Nucleus accumbens (tissue), 56 donors: ENCODE measurements at places on chromosomes 16 and 17.

DNA sequence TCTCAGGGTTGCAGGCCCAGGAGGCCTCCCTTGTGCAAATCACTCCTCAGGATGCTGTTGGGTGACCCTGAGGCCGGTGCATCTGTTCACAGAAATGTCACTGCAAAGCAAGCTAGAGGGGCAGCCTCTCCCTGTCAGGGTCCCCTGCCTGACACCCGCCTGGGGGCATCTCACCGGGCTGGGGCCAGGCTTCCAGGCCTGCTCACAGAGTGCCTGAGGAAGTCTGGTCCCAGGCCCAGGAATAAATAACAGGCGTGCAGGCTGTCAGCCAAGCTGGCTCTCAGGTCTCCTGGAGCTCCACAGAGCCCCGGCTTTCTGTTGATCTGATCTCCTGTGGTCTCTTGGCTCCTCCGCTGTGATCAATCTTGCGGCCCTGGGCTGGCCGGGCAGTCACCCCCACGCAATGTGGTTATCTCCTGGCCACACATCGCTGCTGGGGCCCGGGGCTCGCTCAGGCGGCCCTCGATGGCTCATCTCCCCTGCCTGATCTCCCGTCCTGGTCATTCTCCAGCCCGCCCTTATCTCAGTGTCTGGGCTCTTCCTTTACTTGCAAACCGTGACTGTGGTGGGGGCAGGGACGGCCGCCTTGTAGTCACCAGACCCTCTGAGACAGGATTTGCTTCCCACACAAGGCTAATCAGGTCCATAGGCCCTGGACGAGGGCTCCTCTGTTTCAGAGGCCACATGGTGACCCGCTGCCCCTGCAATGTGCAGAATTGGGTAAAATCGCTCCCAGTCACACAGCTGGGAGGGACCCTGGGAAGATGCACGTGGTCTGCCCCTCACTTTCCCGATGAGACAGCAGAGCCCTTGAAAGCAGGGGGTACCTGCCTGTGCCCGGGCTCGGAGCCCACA is 231.2 kb upstream of the GSE1 start:
- DNase-seq: no peak

DNA sequence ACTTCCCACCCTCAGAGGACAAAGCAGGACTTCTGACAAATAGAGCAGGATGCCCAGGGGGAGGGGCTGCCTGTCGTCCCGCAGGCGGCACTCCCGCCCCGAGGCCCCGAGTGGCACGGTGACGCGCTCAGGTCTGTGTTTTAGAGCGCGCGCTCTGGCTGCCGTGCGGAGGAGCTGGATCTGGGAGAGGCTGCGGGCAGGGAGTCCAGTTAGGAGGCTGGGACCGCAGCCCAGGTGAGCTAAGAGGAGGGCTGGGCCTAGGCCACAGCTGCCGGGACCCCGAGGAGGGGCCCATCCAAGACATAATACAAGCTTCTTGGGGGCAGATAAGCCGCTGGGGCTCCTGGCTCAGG is 6.4 kb downstream of the DOC2A start:
- no peak for DNase-seq

- DNase-seq: no peak
Observed at GRCh38 chr16:53804467-53804866, 100.5 kb downstream of the FTO start.

- DNase-seq: no peak
Observed at GRCh38 chr16:65002265-65002664, 119.6 kb downstream of the CDH11 start.

DNA sequence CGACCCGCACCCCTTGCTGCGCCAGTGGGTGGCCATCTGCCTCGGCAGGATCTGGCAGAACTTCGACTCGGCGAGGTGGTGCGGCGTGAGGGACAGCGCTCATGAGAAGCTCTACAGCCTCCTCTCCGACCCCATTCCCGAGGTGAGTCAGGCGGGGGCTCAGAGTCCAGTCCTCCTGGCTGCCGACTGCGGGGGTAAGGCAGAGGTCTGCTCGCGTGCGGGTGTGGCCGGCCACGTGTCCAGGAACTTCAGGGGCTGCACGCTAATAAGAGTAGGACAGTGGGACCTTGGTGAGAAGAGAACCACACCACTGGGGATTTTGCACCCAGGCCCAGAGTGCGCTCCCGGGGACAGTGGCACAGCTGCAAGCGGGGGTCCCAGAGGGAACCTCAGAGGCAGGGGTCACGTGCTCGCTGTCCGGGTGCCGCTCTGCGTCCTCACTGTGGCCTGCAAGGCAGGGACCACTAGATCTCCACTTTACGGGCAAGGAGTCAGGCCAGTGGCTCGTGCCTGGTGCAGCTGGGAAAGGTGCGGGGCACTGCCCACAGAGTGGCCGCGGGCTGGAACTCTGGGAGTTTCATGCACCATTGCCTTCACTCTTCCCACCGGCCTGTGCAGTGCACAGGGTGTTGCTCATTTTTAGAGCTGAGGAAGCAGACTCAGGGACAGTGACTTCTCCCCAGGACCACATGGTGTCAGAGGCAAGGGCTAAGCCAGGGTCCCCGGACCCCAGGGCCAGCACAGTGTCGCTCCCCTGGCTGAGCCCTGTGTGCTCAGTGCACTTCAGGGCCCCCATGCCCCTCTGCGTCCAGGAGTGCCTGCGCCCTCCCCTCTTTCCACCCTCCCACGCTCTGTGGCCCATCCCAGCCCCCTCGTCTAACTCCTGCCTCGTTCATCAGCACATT is 107.6 kb upstream of the CHMP6 start:
- no peak for DNase-seq

- no peak for DNase-seq
Observed at GRCh38 chr17:77785312-77785905, 173.1 kb upstream of the TNRC6C start.

DNA sequence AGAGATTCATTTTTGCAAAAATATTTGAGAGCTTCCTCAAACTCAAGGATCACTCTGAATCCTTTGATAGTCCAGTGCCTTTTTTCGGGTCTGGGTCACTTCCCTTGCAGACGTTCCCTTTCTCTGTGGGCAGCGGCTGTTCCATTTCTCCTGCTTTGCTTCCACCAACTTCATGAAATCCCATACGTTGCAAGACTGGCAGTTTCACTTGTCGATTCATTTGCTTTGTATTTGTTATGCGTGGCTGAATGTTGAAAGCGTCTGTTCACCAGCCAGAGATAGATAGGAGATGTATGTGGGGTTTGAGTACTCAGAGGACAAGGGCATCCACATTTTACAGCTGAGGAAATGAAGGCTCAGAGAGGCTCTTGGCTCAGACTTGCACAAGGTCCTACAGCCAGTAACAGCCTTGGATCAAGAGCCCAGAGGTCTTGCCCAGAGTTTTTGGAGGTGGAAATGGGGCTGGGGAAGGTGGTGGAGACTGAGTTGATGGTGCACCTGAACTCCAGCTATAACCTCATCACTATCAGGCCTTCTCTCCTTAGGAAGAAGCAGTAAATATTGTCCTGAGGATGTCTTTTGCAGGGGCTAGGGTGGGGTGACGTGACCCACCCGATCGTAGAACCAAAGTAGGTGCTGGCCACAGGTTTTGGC is 1.3 kb upstream of the CCDC102A start:
- DNase-seq: no peak

GRCh38 chr16:3830625-3831254 is 49.8 kb downstream of the CREBBP start:
- DNase-seq: no peak

DNA sequence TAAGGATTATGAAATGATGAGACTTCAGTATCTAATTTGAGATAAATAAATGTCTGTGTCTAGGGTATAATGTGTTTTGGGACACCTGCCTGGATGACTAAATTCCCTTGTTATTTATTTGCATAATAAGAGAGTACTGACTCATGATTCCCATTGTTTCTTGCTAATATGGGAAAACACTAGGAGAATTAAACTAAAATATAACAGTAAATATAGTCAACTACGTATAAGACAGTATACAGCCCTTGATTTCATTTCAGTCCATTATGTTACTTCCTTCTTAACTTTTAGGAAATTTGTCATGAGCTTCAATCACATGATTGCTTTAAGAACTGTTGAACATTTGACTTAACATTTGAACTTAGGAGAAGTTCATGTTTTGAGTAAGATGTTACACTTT is 62.4 kb downstream of the VMP1 start:
- no peak for DNase-seq

GRCh38 chr16:50440531-50440930 is 71.7 kb upstream of the BRD7 start:
- DNase-seq: no peak

- peak; percentile 29 for DNase-seq
Observed at GRCh38 chr16:73154063-73154870, 106.3 kb upstream of the ZFHX3 start.

DNA sequence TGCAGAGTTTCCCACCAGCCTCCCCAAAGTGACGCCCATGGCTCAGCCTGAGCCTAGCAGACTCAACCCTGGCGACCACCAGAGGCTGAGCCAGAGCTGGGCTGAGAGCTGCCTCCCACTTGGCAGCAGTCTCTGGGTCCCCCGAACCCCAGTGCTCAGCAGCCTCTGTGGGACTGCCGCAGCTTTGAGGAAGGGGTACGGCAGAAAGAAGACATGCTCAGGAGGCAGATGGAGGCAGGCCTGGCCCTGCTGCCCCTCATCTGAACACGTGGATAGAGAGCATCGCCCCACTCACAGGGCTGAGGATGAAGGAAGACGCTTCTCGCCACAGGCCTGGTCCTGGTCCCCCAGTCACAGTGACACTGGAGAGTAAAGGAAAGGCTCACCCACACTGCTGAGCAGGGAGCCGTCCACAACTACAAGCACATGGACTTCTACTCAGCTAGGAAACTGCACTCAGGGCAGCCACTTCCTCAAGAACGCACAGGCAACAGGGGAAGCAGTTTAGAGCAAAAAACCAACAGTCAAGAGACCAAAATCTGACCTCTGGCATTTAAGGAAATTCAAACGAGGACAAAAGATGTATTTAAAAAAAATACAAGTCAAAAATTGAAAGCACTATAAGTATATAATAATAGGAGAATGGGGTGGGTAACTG is 45.2 kb upstream of the GSG1L start:
- no peak for DNase-seq

- DNase-seq: no peak
Observed at GRCh38 chr16:56411123-56411522, 14.2 kb downstream of the AMFR start.

DNA sequence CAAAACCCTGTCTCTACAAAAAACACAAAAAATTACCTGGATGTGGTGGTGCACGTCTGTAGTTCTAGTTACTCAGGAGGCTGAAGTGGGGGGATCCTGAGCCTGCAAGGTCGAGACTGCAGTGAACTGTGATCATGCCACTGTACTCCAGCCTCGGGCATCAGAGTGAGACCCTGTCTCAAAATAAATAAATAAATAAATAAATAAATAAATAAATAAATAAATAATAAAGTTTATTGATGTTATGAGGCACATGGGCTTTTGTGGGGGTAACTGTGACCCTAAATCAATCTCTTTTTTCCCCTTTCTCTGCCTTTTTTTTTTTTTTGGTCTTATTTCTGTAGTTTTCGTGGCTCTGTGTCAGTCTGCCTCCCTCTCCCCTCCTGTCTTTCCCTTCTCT is 4.5 kb upstream of the ASIC2 start:
- DNase-seq: no peak

DNA sequence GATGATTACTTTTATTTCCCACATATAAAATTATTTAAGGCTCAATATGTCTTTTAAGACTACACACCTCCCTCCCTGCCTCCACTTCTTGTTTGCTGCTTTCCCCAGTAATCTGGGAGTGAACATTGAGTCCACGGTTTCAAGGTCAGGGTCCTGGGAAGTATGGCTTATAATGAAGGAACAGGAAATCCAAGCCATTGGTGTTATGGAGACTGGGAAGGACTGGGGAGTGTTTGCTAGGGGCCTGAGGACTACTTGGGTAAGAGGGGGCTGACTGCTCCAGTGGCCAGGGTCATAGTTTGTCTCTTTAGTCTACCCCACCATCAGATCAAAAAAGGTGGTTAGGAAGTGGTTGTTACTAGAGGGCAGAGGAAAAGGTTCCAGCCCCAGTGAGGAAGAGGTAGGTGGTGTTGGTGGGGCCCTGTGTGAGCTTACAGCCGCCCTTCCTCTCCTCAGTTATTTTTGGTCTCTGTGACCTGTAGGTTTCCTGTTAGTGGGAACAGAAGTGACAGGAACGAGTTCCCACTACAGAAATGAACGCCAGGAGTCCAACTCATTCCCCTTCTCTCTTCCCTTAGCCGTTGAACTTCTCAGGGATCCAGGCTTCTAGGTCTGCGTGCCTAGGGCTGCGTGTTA is 742 bp upstream of the SLC16A13 start:
- DNase-seq: no peak

DNA sequence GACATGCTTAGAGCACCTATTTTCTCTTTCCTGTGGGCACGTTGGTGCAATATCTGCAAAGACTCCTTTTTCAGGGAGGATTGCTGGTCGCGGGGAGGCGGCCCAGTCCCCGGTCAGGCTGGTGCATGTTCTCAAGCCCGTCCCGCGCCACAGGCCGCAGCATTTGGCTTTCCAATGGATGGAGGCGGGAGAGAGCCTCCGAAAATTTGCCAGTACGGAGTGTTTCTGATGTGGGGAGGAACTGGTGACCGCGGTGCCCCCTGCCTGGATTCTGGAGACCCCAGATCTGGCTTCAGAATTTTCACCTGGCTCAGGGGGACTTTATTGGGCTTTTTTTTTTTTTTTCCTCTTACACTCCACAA is 2.3 kb downstream of the CMIP start:
- DNase-seq: no peak

- DNase-seq: no peak
Observed at GRCh38 chr17:6286233-6286632, 148.7 kb downstream of the AIPL1 start.

DNA sequence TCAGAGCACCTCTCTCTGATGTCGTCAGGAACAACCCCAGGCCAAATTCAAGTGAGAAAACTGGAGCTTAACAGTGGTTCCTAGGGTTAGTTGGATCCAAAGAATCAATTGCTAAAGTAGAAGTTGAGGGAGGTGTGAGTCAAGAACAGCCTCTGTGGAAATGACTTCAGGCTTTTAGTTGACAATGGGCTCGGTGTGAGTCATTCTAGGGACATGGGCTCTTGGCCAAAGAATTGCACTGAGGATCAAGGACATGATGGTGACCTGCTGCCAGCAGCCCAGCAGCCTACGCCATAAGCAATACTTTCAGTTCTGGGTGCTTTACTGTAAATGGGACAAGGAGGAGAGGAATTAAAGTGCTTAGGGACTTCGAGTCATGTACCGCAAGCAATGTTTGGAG is 32.1 kb upstream of the SMURF2 start:
- no peak for DNase-seq

- no peak for DNase-seq
Observed at GRCh38 chr16:58853854-58854791, 120.0 kb upstream of the GOT2 start.

- DNase-seq: no peak
Observed at GRCh38 chr17:4152471-4152870, 9.5 kb downstream of the CYB5D2 start.

GRCh38 chr16:65069766-65070165 is 52.1 kb downstream of the CDH11 start:
- no peak for DNase-seq

DNA sequence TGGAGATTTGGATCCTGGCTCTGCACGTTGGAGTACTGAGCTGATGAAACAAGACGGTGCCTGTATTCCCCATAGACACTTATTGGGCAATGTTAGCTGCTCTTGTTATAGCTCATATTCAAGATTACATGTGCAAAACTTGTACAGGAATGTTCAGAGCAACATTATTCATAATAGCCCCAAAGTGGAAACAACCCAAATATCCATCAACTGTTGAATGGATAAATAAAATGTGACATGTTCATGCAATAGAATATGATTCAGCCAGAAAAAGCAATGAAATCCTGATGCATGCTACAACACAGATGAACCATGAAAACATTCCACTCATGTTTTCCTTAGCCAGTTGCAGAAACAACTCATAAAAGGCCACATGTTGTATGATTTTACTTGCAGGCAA is 5.7 kb upstream of the SDR42E1 start:
- no peak for DNase-seq
